ENCODE measurements at places on chromosomes 7 and 10.

DNA sequence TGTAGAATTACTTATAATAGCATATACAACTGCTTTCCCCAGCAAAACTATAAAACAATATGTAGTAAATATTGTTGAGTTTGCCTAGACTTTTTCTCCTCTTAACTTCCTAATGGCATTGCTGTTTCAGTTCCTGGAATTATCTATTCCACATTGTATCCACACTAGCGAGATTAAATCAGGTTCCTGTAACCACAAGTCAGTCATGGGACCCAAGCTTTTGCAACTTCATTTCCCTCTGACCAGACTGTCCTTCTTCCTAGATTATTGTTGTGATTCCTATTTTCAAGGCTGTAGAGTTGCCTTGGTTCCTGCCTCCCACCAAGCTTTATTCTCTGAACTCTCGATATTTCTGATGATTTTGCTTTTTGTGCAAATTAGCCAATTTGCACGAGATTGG, 173.3 kb upstream of the ZNF804B start:
- no peak for DNase-seq

DNA sequence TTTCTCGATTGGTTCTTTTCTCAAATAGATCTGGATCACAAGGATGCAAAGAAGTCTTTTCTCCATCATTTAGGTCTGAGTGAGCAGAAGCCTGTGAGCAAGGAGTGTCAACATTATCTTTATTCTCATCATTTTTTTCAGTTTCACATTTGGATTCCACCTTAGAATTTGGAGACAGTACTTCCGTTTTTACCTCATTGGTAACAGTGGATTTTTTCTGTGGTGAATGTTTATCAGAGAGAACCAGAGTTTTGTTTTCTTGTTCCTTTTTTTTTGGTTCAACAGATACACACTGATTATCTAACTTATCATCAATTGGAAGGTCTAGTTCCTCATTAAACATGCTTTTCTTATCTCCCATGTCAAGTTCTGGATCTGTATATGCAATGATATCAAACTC, 151.3 kb downstream of the GALNT11 start:
- no peak for DNase-seq

DNA sequence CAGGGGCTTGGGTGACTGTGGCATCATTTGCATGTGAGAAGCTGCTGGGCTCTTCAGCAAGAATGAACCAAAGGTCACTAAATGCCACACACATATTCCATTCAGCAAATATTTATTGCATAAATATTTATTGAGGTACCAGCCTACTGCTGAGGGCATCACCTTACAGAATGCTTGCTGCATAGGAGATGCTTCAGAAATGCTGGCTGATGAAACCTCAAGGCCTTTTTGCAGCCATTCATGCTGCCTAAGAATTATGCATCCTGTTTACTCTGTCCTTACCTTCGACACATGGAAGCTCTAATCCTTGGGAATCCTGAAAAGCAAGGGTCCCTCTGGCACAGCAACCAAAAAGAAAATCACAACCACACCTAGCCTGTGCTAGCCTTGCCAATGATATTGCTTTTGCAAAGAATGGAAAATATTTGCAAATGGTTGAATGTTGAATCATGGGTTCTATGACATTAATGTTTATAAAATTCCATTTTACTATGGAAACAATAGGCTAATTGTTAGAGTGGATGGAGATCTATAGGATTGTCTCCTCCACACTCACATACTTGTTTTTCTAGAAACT, 79.6 kb downstream of the PCGF5 start:
- no peak for DNase-seq

DNA sequence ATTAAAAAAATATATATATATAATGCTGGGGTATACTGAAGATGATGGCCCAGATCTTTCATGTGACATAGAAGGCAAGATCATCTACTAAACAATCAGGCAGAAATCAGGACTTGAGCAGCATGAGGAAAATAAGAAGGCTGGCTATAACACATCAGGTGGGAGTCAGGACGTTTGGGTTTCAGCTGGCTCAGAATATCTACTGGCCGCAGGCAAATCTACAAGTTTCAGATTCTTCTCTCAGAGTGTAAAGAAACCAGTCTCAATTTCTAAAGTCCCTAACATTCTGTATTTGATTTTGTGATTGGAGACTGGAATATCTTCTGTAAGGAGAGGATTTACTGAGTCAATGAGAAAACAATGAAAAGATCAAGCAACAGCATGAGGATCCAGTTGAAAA, 37.7 kb upstream of the FAM3C start:
- DNase-seq = no peak

- DNase-seq = no peak
Observed at GRCh38 chr10:128080231-128080630, 46.0 kb downstream of the MKI67 start.

DNA sequence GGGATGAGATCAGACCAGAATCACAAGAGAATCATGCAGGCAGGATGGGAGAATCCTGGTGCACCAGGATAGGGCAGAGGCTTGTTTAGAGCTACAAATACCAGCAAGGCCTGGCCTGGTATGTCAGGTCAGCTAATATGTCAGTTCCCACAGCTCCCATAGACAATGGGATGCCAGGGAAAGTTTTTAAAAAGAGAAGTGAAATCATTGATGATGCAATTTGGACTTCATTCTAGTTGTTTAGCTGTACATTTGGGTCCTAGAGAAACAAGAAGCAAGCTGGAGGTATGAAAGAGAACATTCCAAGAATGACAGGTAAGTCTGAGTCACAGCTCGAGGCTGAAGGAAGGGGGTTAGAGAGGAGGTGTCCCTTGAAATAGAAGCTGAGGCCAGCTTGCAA, 45.2 kb downstream of the GPR141 start:
- no peak for DNase-seq
